Activated naive CD8-positive, alpha-beta T cell treated with anti-CD3 and anti-CD28 coated beads for 36 hours (primary cell): ENCODE measurements at places on chromosomes 12 and 14.

DNA sequence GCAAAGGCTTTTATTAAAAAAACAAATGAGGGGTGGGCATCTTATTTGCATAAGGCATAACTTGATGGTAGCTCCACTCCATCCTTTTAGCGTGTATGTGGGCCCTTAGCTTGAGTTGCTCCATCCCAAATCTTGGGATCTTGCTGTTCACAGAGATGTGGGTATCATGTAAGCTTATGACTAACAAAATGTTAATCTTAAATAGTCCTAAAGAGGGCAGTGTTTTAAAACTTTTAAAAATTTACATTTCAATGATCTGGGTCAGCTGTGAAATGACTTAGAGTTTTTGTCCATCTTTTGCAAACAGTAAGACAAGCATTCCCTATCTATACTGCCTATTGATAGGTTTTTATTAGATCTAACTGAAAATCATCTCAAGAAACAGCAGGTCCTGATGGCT lies 86.0 kb downstream of the SLCO1A2 start:
- DNase-seq, result no peak

- no peak for DNase-seq
Observed at GRCh38 chr12:125314051-125314755, 249.0 kb downstream of the AACS start.

- no peak for DNase-seq
Observed at GRCh38 chr12:124363353-124363965, 68.6 kb downstream of the RFLNA start.

DNA sequence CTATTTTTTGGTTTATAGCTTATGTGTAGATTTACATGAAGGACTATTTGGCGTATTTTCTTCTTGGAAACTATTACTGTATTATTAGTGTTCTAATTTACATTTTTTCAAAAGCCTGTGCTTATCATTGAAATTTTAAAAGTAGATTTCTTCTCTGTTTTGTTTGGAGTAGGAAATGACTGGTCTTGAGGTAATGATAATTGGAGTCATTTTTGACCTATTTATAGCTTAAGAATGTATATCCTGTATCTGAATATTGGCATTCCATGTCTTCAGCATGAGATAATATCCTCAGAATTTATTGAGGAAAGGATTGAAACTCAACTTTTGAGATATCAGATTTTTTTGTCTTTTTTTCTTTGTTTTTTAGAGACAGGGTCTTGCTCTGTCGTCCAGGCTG lies 193.4 kb downstream of the ERC1 start:
- no peak for DNase-seq

GRCh38 chr12:26239122-26239851 lies 43.9 kb downstream of the SSPN start:
- DNase-seq, result no peak

GRCh38 chr14:105840266-105841021 lies 314.1 kb downstream of the TMEM121 start:
- DNase-seq, result no peak

DNA sequence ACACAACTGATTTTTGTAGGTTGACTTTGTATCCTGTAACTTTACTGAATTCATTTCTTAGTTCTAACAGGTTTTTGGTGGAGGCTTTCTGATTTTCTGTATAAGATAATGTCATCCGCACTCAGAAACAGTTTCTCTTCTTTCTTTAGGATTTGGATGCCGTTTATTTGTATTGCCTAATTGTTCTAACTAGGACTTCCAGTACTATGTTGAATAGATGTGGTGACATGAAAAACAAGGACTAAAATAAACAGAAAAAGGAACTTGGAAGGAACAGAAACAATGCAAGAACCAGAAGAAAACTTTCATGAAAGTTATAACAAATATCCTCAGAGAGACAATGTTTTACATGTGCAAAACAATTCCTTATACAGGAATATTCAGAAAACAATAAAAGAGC lies 100.3 kb downstream of the GTF2A1 start:
- DNase-seq, result no peak
